Amniotic stem cell (primary cell): ENCODE measurements at places on chromosomes 12 and 14.

GRCh38 chr12:72291175-72291574, 19.0 kb downstream of the TRHDE start:
- DNase-seq: no peak

- DNase-seq: no peak
Measured at GRCh38 chr12:118060301-118061010, 523 bp downstream of the WSB2 start.

- DNase-seq: no peak
Measured at GRCh38 chr14:44935155-44935554, 26.6 kb downstream of the KLHL28 start.

- DNase-seq: no peak
Measured at GRCh38 chr12:20213723-20214625, 154.4 kb upstream of the PDE3A start.

DNA sequence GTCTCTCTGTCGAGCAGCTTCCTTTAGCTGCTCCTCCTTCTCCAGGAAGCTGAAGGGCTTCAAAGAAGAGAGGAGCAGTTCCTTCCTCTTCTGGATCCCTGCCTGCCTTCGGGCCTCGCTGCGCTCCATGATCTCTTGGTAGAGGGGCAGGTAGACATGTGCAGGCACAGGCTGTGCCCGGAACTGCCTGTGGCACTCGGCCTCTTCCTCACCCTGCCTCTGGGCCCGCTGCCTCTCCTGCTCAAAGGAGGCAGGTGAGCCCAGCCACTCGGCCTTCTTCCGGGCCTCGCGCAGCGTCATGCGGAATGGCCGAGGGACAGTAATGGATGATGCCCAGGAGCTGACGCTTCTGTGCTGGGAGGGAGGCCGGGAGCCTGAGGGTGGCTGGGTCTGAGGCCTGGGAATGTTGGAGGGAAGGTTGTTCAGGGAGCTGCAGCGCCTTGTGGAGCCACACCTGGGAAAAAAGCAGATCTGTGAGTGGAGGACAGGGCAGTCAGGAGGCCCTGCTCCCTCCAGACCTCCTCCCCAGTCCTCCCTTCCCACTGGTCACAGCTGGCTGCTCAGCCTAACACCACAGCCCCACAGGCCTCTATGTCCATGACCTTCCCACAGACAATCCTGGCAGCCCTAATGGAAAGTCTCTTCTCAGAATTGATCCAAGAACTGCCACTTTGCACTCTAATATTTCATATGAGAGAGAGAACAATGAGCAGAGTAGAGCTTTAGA, 5.3 kb downstream of the FAM161B start:
- no peak for DNase-seq

DNA sequence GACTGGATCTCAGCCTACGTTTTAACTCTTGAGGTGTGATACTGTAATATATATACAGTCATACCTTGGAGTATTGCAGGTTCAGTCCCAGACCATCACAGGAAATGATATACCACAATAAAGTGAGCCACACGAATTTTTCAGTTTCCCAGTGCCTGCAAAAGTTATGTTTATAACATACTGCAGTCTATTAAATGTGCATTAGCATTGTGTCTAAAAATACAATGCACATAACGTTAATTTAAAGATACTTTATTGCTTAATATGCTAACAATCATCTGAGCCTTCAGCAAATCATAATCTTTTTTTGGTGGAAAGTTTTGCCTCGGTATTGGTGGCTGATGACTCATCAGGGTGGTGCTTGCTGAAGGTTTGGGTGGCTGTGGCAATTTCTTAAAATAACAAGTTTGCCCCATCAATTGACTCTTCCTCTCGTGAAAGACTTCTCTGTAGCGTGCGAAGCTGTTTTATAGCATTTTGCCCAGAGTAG, 18.9 kb downstream of the PYROXD1 start:
- DNase-seq: no peak

GRCh38 chr12:127401005-127401404, 866.0 kb upstream of the TMEM132C start:
- DNase-seq: no peak

- no peak for DNase-seq
Measured at GRCh38 chr14:71411738-71412137, 504.5 kb downstream of the PCNX1 start.

DNA sequence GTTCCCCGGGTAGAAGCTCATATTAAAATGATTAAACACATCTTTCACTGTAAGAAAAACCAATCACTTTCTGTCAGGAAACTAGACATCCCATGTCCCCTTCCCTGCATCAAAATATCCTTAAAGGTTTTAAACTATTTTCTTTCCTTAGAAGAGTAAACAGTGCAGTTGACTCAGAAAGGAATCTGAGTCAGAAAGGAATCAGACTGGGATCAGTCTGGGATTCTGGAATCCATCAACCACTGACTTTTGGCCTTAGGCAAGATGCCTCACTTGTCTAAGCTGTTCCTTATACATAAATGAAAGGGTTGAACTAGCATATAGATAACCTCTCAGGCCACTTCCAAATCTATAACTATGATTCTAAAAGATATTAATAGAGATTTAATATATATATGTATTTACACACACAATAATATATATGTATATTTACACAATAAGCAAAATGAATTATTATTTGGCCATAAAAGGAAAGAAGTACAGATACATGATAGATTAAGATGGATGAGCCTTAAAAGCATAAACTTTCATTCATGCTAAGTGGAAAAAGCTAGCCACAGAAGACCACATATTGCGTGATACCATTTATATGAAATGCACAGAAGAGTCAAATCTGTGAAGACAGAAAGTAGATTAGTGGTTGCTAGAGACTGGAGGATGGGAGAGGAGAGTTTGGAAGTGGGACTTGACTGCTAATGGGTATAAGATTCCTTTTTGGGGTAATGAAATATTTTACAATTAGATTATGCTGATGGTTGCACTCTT, 114.4 kb downstream of the SLC38A1 start:
- peak; percentile 37 for DNase-seq

DNA sequence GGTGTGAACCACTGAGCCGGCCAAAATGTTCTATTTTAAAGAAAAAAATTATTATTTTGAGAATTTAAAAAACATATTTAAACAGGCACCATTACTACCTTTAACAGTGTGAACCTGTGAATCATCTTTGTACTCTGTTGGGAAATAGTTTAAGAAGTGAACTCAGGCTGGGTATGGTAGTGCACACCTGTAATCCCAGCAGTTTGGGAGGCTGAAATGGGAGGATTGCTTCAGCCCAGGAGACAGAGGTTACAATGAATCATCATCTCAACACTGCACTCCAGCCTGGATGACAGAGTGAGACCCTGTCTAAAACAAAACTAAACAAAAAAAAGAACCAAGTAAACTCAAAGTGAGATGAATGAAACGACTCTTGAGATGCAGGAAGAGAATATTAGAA, 3.1 kb upstream of the WDR89 start:
- no peak for DNase-seq

GRCh38 chr12:94712815-94713515, 62.6 kb upstream of the TMCC3 start:
- no peak for DNase-seq

- no peak for DNase-seq
Measured at GRCh38 chr12:132154341-132154761, 10.1 kb downstream of the NOC4L start.

GRCh38 chr14:39454906-39455539, 22.8 kb upstream of the FBXO33 start:
- DNase-seq: no peak

DNA sequence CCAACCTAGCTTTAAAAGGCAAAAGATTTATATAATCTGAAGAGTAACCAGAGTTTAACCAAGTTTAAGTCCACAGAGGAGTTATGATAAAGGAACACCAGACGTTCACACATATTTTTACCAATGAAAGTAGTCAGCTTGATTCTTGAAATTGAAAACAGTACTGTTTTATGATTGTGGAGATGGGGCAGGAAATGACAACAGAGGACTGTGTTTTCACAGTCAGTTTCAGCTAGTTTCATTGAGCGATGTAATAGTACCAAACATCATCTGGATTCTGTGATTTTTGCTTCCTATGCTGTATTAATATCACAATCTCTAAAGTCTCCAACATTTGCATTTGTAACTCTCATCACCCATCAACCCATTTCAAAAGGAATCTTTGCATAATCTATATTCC, 34.2 kb upstream of the SLC6A15 start:
- no peak for DNase-seq

GRCh38 chr14:95620659-95621059, 65.6 kb upstream of the TCL1B start:
- DNase-seq: no peak

- no peak for DNase-seq
Measured at GRCh38 chr14:93747102-93747501, 41.2 kb downstream of the PRIMA1 start.

DNA sequence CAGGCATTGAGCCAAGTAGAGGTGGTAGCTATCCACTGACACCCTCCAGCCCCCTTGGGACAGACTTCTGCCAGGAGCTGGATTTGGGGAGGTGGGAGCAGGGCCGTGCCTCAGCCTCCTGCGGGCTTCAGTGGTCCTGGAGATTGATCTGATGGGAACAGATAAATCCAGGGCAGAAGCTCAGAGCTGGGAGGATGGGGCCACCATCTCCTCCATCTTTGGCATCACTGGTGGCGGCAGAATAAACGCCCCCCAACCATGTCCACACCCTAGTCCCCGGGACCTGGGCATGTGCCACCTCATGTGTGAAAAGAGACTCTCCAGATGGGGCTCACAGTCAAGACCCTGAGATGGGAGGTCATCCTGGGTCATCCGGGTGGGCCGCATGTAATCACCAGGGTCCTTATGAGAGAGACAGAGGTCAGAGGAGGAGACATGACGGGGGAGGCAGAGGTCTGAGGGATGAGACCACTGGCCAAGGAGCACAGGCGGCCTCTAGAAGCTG, 209.6 kb upstream of the RTL1 start:
- no peak for DNase-seq

GRCh38 chr12:46266869-46267574, 1.8 kb downstream of the SLC38A1 start:
- peak; percentile 40 for DNase-seq

- no peak for DNase-seq
Measured at GRCh38 chr14:75757644-75758402, 96.8 kb downstream of the TTLL5 start.

GRCh38 chr14:91412939-91413338, 4.7 kb downstream of the CCDC88C start:
- no peak for DNase-seq

DNA sequence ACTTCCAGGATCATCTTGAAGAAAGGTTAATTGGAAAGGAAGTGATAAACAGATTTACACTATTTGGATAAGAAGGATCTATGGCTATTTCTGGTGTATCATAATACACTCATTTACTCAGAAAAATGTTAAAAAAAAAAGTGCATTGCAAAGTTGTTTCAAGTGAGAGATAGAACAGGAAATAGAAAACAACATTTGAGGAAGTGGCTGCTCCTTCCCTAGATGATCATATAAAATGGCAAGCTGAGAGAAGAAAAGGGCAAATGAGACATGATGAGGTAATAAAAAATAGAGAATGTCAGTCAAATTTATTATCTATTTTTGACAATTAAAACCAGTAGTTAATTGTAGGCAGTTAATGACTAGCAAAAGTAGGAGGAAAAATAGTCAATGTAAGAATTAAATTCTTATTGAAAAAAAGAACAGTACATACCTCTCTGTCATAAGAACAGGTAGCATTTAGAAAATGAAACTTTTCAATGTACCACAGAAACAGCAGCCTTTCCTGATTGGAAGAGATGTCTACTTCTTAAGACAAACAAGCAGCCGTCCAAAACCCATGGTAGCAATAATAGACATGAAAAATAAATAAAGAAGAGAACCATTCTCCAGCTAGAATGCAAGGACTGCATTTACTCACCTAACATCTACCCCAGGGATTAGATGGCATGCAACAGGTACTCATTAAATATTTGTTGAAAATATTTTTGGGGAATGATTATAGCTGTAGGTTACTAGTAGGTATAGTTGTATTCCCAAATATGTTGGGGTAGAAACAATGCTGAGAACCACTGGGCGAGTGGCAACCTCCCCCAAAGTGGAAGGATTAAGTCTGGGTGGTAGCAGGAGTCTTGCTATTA, 63.9 kb upstream of the GRIP1 start:
- no peak for DNase-seq

GRCh38 chr12:124184456-124184855, 110.4 kb upstream of the RFLNA start:
- no peak for DNase-seq

GRCh38 chr12:99278899-99279298, 368.7 kb upstream of the GARIN6 start:
- DNase-seq: no peak

DNA sequence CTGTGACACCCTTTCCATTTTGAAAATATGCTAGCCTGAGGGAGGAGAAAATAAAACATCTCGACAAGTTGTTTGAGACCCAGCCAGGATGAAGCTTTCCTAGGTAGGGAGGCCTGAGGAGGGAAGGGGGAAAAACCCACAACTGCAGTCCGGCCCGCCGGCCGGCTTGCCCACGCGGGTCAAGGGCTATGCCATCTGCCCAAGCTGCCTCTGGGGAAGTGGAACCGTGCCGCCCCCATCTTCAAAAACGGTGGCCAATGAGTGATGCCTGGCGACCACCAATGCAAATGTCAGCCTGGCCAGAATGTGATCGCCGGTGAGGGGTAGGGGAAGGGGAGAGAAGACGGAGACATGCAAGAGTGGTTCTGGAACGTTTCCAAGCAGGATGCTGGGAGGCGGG, 263.5 kb upstream of the ALG10B start:
- no peak for DNase-seq

GRCh38 chr12:80068173-80068572, 31.2 kb upstream of the OTOGL start:
- no peak for DNase-seq

GRCh38 chr12:85152311-85152729, 116.2 kb downstream of the LRRIQ1 start:
- no peak for DNase-seq

GRCh38 chr12:121590476-121591143, 9.8 kb upstream of the KDM2B start:
- no peak for DNase-seq

- no peak for DNase-seq
Measured at GRCh38 chr12:30755395-30755762, 628 bp upstream of the CAPRIN2 start.

DNA sequence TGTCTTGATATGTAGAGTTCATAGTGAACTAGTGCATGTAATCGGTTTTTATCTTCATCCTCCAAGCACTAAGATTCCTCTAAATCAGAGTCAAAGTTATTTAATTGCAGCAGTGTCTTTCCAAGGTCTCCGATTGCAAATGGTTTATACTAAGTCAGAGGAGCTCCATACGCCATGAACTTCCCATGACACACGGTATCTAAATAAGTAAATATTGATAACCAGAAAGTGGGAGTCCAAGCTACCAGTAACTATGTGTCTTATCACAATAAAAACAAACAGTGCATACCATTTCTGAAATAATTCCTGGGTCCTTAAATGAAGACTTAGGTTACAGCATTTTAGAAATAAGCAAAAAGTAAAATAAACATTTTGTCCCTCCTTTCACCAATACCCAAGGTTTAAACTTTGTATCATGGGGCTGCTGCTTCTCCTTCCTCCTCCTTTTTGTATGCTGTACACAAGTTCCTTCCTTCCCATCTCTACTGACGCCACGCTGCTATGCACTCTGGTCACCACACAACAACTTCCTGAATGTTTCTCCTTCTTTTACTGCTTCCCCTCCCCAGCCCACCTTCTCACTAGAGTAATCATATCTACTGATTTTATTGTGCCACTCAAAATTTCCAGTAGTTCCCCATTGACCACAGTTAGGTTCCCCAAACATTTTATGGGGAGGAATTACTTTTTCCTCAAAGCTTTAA, 10.7 kb downstream of the NR1H4 start:
- DNase-seq: no peak

- no peak for DNase-seq
Measured at GRCh38 chr12:47534695-47535094, 171.1 kb downstream of the RPAP3 start.

GRCh38 chr12:45742590-45742989, 13.1 kb downstream of the ARID2 start:
- DNase-seq: no peak
